ENCODE measurements at places on chromosomes 7 and 10.
A peak's percentile ranks its signal among the peaks of the same experiment; 100 is the strongest.

- no peak for DNase-seq
These were observed 48.5 kb upstream of the SHTN1 start for GRCh38 chr10:117053482-117053881.

- DNase-seq, result no peak
These were observed 1.6 kb downstream of the PWWP2B start for GRCh38 chr10:132398566-132398991.

GRCh38 chr10:126638542-126638941 is 32.0 kb downstream of the C10orf90 start:
- DNase-seq, result peak; percentile 63

DNA sequence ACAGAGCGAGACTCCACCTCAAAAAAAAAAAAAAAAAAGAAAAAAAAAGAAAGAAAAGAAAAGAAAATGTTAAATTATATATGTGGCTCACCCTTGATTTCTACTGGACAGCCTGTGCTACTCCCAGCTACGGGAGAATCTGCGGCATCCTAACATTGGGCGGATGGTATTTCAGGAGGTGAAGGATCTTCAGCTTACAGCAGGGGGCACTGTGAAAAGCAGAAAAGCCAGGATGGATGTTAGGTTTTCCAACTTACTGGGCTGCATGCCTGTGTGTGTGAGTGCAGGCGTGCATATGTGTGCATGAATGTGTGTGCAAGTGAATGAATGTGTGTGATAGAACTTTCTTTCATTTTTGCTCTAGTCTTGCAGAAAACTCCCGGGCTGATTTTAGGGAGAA is 1066.5 kb downstream of the TYW1 start:
- no peak for DNase-seq

GRCh38 chr7:84971360-84971759 is 215.5 kb downstream of the SEMA3D start:
- no peak for DNase-seq

GRCh38 chr10:83153714-83154113 is 985.6 kb upstream of the GHITM start:
- no peak for DNase-seq

DNA sequence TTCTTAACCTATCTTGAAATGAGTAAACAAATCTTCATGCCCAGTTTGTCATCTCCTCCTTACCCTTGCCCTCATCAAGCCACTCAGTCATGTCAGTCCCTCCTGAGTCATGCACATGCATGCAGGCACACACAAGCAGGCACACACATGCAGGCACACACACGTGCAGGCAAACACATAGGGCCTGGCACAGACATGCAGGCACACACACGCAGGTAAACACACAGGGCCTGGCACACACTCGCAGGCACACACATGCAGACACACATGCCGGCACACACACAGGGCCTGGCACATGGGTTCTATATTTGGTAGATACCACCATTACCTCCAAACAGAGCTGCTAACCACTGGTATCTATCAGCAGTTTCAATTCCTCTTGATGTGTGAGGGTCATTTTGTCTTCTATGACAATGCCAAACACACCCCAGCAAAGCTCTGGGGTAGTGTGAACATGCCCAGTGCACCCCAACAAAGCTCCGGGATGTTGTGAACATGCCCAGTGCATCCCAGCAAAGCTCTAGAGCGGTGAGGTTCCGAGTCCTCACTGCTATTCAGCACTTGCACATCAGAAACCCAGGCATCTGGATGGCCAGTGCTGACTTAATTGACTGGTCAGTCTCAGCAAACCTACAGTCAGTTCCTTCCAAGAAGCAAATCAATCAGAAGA is 563.8 kb downstream of the PTPRN2 start:
- DNase-seq, result no peak

DNA sequence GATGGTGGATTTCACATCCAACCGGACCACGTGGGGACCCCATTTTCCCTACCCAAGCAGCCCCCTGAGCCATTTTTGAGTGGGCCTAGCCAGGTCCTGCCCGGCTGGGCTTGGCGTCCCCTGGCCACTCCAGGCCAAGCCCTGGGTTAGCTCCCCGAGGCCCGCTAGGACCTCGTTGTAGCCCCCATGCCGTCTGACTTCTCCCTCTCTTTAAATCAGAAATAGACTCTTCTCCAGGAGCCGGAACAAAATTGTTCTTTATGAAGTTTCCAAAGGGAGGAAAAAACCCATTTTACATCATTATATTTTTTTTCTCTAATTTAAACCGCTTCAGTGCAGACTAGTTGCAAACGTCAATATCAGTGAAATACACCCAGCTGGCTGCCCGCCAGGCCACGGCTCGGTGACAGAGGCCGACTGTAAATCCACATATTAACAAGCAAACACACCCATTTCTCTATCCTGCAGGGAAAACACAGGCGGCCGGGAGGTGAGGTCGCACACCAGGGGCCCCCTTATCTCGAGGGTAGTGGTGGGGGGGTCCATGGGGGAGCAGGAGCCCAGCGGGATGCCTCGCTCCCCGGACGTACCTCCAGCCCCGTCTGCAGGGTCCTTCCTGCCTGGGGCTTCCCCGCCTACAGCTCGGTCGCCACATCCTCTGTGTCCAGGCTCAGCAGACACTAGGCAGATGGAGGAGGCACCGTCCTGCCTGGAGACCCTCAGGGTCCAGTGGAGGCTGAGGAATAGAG is 72.7 kb downstream of the ELFN1 start:
- peak; percentile 79 for DNase-seq

DNA sequence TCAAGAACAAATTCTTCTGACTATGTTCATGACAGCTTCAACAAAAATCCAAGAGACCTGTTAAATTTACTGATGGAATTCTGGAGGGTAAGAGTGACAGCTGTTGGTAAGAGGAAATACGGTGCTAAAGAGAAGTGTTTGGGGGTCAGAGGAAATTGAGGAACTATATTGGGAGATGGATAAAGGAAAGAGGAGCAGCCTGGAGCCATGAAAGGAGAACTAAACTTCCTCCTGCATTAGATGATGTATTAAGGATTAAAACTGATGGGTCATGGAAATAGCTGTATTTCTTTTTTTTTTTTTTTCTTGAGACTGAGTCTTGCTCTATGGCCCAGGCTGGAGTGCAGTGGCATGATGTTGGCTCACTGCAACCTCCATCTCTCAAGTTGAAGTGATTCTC is 95.3 kb downstream of the HERPUD2 start:
- no peak for DNase-seq

DNA sequence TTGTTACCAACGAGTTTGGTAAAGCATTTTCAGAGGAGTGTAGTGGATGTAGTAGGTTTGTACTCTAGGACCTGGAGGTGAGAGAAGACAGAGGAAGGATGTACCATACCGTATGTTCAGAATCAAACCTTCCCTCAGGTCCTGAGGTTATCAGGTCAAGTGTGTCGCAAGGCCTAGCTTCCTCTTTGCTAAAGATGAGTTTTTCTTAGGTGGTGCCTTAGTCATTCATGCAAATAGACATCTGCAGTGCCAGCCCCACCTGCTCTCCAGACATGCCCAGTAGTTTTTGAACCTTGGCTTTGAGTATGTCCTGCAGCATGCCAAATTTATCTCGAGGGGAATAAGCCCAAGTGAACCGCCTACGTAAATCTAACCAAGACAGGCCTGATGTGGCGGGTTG is 71.3 kb downstream of the HDAC9 start:
- DNase-seq, result no peak

- no peak for DNase-seq
These were observed 15.4 kb downstream of the HYCC1 start for GRCh38 chr7:22998519-22998896.

GRCh38 chr7:105769901-105770628 is 106.3 kb downstream of the ATXN7L1 start:
- DNase-seq, result no peak

DNA sequence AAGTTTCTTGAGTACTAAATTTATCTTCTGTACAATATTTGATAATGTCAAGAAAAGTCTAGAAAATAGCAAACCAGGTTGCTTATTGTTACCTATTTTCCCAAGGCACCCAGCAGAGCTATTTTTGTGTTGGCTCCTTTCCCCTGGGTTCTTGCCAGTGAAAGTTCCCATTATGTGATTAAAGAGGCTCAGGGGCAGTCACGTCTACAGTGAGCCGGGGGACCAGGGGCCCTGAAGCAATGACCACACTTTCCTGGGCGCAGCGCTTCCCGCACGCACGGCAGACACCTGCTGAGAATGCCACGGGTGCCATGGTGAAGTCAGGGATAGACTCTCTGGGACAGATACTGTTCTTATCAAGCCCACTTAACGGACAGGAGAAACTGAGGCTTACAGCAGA is 10.4 kb upstream of the CNPY1 start:
- DNase-seq, result no peak
